ENCODE measurements at places on chromosomes 3 and 15. TPM values are rescaled to one million over a fixed set of nuclear protein-coding genes. Genes with fewer than 3 reads are reported as not detected.
A peak's percentile ranks its signal among the peaks of the same experiment; 100 is the strongest.

GRCh38 chr15:101481381-101481705 is 8.2 kb downstream of the PCSK6 start:
- no peaks in the 10 kb centered on the region for H3K4me1 ChIP-seq
- H3K27me3 ChIP-seq = peaks cover 13% of the 10 kb centered on the region
- H3K4me3 ChIP-seq = no peak overlapping the region
- H3K36me3 ChIP-seq = no peaks in the 10 kb centered on the region
- H3K27ac ChIP-seq = no peak overlapping the region

DNA sequence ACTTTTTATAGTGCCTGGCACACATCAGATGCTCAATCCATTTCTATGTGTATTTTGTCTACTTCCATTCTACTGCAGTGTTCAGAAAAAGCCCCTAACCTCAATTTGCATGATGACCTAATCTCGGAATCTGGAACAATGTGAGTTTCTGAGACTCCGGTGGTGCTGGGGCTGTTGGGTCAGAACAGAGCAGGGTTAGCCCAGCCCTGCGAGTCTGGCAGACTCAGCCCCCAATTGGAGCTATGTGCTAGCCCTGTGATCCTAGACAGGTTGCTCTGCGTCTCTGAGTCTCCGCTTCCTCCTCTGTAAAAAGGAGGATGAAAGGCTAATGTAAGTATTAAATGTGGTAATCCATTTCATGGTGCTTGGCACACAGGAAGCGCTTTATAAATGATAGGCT is 95.0 kb upstream of the ICE2 start:
- H3K4me3 ChIP-seq = peak overlapping the region; percentile 70
- peak; percentile 37 for DNase-seq
- H3K36me3 ChIP-seq = no peaks in the 10 kb centered on the region

GRCh38 chr3:52088445-52089367 is 32.3 kb upstream of the DUSP7 start:
- DNase-seq = no peak
- H3K4me1 ChIP-seq = peaks cover 31% of the 10 kb centered on the region
- H3K36me3 ChIP-seq = no peaks in the 10 kb centered on the region
- H3K27ac ChIP-seq = no peak overlapping the region
- H3K4me3 ChIP-seq = no peak overlapping the region

DNA sequence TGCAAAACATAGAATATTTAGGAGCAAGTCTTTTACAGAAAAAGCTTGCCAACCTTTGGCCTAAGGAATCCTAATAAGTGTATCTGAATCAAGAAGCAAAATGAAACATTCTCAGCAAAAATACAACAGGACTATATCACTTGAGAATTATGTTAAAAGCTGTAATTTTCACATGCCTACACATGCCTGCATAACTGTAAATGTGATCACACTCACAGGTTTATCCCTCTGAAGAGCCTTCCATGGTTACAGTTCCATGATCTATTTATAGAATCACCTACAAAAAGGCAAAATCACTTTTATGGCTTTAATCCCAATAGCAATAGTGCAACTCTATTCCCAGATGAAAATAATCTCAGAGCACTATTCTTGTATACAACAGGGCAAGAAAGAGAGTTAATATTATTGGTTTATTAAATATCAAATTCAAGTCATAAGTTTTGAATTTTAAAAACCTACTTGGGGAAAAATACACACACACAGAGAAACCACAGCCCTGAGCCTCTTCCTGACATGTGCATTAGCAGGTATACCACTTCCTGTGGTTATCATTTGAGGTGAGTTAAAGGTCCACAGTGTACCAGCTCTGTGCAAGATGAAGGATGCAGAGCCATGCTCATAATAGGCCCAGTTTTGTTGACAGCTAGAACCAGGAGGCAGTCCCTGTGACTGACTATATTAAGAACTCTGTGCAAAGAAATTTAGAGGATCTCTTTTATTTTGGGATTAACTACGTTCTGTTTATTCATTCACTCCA is 252.5 kb upstream of the TGFBR2 start:
- H3K4me3 ChIP-seq = peak overlapping the region; percentile 54
- DNase-seq = peak; percentile 7
- H3K4me1 ChIP-seq = peaks cover 47% of the 10 kb centered on the region
- no peaks in the 10 kb centered on the region for H3K27me3 ChIP-seq
- H3K27ac ChIP-seq = peak overlapping the region; percentile 85

DNA sequence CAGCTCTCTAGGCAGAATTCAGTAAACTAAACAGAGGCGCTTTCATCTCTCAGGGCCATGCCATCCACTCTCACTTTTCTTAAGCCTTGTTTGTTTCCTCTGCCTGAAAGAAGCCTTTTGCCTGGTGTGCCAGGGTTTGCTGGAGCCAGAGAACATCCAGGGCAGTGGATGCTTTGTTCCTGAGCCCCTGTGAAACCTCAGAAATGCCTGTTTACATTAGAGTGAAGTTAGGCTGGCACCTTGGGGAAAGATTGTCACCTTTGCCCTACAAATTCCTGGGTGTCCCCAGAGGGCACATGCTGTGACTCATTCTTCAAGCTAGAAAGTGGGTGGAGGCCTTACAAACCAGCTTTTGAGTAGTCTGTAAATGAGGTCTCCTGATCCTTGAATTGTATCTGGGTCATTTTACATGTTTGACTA is 10.7 kb upstream of the TRAK1 start:
- no peak overlapping the region for H3K4me3 ChIP-seq
- H3K4me1 ChIP-seq = peaks cover 24% of the 10 kb centered on the region

- H3K27ac ChIP-seq = no peak overlapping the region
- H3K27me3 ChIP-seq = no peaks in the 10 kb centered on the region
- no peak for DNase-seq
- no peaks in the 10 kb centered on the region for H3K36me3 ChIP-seq
- H3K4me3 ChIP-seq = no peak overlapping the region
These were observed 367.4 kb downstream of the IL20RB start for GRCh38 chr3:137325170-137325569.

- no peak for DNase-seq
- no peaks in the 10 kb centered on the region for H3K27me3 ChIP-seq
- H3K4me1 ChIP-seq = no peaks in the 10 kb centered on the region
- H3K36me3 ChIP-seq = no peaks in the 10 kb centered on the region
- no peak overlapping the region for H3K4me3 ChIP-seq
- peak overlapping the region; percentile 10 for H3K27ac ChIP-seq
These were observed 2.2 kb upstream of the UCN2 start for GRCh38 chr3:48565591-48566400.

Gene NPAP1
- polyA plus RNA-seq = not detected

Gene ABHD6
- polyA plus RNA-seq = 6.0 TPM

Gene IGF1R
- 2.5 TPM for polyA plus RNA-seq

Gene KLHL6
- 18.6 TPM for polyA plus RNA-seq

Gene CDCP1
- polyA plus RNA-seq = 0.07 TPM

Gene IQCF5
- not detected for polyA plus RNA-seq

Measured in naive thymus-derived CD8-positive, alpha-beta T cell (primary cell).